Sigmoid colon (tissue), 7 donors: ENCODE measurements at places on chromosomes 12 and 14. TPM values are rescaled to one million over a fixed set of nuclear protein-coding genes. Genes with fewer than 3 reads are reported as not detected.
A peak's percentile ranks its signal among the peaks of the same experiment; 100 is the strongest.

The RERGL gene
- total RNA-seq, result 3.4 TPM

The OR4E2 gene
- not detected for total RNA-seq

DNA sequence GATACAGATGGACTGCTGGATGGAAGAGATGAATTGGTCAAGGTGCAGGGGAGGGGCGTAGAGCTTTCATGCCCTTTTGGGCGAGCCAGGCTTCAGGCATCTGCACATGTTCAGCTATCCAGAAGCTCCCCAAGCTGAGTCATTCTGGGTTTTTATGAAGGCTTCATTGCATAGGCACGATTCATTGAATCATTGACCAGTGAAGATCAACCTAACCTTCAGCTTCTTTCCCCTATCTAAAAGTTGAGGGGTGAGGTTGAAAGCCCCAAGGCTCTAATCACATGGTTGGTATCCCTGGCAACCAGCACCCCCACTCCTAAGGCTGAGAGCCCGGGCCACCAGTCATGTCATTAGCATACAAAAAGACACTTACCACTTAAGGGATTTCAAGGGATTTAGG is 36.3 kb downstream of the RPS29 start:
- H3K4me1 ChIP-seq, result no peaks in the 10 kb centered on the region
- H3K27me3 ChIP-seq, result no peaks in the 10 kb centered on the region
- H3K36me3 ChIP-seq, result no peaks in the 10 kb centered on the region
- no peak overlapping the region for H3K4me3 ChIP-seq
- no peak overlapping the region for H3K27ac ChIP-seq

DNA sequence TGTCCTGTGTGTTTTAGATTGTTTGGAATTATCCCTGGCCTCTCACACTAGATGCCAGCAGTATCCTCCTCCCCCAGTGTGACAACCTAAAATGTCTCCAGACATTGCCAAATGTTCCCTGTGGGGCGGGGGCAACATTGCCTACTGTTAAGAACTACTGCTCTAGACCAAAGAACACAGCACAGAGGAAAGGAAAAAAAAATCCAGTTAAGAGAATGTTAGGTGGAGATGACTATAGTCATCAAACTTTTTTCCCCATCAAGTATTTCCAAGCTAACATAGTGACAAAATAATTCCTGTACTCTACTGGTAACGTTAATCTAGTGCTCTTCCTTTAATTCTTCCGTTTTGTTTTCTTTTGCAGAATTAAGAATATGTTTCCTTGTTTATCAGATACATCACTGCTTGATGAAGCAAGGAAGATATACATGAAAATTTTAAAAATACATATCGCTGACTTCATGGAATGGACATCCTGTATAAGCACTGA is 3.5 kb downstream of the CDKN1B start:
- H3K4me1 ChIP-seq, result peaks cover 44% of the 10 kb centered on the region
- H3K4me3 ChIP-seq, result no peak overlapping the region
- H3K27me3 ChIP-seq, result no peaks in the 10 kb centered on the region
- no peak for DNase-seq
- peaks cover 36% of the 10 kb centered on the region for H3K36me3 ChIP-seq

GRCh38 chr14:95352481-95352880 is 32.8 kb upstream of the CLMN start:
- H3K36me3 ChIP-seq, result no peaks in the 10 kb centered on the region
- no peak for DNase-seq
- H3K27me3 ChIP-seq, result no peaks in the 10 kb centered on the region

DNA sequence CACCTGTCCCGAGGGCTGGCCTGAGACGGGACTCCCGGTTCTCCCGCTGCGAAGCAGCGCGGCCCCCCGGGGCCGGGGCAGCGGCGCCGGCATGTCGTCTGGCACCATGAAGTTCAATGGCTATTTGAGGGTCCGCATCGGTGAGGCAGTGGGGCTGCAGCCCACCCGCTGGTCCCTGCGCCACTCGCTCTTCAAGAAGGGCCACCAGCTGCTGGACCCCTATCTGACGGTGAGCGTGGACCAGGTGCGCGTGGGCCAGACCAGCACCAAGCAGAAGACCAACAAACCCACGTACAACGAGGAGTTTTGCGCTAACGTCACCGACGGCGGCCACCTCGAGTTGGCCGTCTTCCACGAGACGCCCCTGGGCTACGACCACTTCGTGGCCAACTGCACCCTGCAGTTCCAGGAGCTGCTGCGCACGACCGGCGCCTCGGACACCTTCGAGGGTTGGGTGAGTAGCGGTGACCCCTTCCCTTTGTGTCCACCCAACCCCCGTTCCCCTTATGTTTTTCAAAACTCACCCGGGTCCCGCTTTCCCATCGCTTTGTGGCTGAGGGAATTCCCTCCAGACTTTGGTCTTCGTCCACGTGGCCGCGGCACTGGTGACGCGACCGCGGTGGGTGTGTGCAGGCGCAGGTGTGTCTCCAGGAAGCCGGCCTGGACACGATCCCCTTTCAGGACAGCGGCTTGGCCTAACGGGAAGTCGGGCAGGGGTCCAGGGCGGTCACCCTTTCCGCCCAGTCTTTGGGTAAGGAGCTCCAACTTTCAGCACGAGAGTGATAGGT is 826 bp downstream of the PRKCH start:
- peak overlapping the region; percentile 28 for H3K4me3 ChIP-seq
- peaks cover 23% of the 10 kb centered on the region for H3K27me3 ChIP-seq
- no peaks in the 10 kb centered on the region for H3K36me3 ChIP-seq
- peaks cover 16% of the 10 kb centered on the region for H3K4me1 ChIP-seq
- DNase-seq, result peak; percentile 75

DNA sequence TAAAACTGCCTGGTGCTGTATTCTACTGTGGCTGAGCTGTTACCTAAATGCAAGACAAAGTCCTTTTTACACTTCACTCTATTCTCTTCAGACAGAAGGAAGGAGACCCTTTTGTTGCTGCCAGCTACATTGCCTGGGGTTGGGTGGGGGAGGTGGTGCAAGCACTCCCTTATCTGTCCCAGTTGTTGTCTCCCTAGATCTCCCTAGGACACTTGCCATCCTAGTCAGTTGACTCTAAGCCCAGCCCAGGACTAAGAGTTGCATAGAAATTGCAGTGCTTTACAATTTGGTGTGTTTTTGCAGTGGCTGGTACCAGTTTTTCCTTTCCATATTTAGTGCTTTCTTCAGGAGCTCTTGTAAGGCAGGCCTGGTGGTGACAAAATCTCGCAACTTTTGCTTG is 35.1 kb downstream of the SCYL2 start:
- no peaks in the 10 kb centered on the region for H3K27me3 ChIP-seq
- H3K4me1 ChIP-seq, result no peaks in the 10 kb centered on the region
- peaks cover 32% of the 10 kb centered on the region for H3K36me3 ChIP-seq
- no peak overlapping the region for H3K27ac ChIP-seq
- H3K4me3 ChIP-seq, result no peak overlapping the region

DNA sequence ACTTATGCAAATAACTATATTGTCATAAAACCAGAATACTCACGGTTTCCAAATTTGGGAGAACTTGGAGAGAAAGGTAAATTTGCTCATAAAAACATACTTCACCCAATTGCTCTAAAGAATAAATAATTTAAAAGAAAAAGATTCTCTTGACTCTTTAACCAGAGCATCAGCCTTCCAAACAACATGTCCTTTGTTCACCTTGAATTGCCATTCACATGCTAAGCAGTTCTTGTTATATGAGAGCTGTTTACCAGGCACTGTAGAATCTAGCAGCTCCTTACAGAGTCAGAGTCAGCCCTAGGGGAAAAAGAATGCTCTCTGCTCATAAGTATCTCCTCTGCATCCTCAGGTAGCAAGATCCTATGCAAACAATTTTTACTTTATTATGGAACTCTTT is 10.2 kb downstream of the SLCO1A2 start:
- H3K4me1 ChIP-seq, result no peaks in the 10 kb centered on the region
- no peak overlapping the region for H3K4me3 ChIP-seq
- DNase-seq, result no peak

DNA sequence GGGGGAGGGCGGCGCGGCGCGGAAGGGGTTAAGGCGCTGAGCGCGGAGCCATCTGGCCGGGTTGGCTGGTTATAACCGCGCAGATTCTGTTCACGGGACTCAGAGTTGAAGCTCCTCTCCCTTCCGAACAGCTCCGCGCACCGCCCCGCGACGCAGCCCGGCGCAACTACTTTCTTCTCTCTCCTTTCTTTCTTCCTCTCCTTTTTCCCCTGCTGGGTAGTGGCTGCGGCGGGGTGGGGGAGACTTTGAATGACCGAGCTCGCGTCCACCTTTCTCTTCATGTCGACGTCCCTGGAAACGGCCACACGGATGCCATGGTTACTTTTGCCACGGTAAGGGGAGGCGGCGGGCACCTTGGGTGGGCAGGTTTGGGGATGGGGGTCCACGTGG is at the start of gene NTF3:
Gene NTF3, plus strand, starts transcription at position 98 of the 390 bp plus-strand sequence. Its CDS starts 217 bp downstream, at position 315.
- H3K27me3 ChIP-seq, result peaks cover 25% of the 10 kb centered on the region
- H3K27ac ChIP-seq, result peak within 1 kb of the TSS; percentile 23
- H3K4me1 ChIP-seq, result no peaks in the 10 kb centered on the region

DNA sequence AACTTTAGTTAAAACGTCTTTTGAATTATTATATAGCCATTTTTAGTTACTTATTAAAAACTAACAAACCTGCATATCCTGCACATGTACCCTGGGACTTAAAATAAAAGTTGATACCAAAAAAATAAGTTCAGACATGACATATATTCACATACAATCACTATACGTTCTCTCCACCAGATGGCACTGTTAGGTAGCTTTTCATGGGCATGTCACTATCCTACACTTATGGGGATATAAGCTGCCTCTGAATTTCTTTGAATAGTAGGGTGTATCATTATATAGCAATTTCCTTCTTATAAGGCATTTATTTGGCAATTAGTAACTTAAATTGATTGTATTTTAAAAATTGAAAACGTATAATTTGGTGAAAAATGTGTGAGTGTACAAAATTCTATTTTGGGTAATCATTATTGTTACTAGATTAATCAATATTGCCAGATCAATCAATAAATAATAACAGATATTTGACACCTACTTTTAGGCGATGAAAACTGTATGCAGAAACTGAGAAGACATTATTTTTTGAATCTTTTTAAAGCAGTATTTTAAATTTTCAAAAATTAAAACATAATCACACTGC is 31.8 kb upstream of the OR10A7 start:
- H3K27me3 ChIP-seq, result no peaks in the 10 kb centered on the region
- H3K4me1 ChIP-seq, result no peaks in the 10 kb centered on the region
- DNase-seq, result no peak
- no peak overlapping the region for H3K4me3 ChIP-seq
- no peak overlapping the region for H3K27ac ChIP-seq

- no peaks in the 10 kb centered on the region for H3K36me3 ChIP-seq
- H3K27me3 ChIP-seq, result no peaks in the 10 kb centered on the region
- no peak for DNase-seq
Observed at GRCh38 chr14:103879118-103879569, 31.8 kb upstream of the PPP1R13B start.

GRCh38 chr14:24692382-24693352 is 58.7 kb upstream of the GZMB start:
- no peaks in the 10 kb centered on the region for H3K4me1 ChIP-seq
- no peaks in the 10 kb centered on the region for H3K36me3 ChIP-seq
- no peak for DNase-seq

DNA sequence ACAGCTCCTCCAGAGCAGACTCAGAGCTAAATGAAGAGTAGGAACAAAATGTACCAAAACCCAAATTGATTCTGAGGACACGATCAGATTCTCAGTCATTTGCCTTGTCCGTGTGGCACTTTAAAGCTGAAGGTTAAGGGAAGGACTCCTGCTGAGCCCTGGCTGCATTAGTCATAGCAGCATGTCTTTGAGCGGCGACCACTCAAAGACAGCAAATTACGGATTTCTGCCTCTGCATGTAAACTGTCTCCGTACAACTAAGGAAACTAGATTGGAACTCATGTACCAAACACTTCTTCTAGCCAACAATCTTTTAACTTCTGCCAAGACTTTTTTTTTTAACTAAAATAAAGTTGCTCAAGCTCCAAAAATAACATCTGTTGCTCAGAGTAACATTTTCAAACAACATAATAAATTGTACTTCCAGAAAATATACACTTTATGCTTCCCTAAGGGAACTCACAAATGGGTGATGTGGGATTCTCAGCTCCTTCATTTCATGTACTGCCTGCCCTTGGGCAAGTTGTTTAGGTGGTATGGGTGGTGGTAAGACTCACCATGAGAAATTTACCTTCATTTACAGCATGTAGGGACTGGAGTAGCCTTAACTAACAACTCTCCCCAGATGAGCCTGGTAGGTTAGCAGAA is 56.1 kb downstream of the RERG start:
- H3K4me1 ChIP-seq, result peaks cover 87% of the 10 kb centered on the region
- H3K4me3 ChIP-seq, result no peak overlapping the region
- H3K36me3 ChIP-seq, result no peaks in the 10 kb centered on the region
- DNase-seq, result peak; percentile 78
- peak overlapping the region; percentile 68 for H3K27ac ChIP-seq
- H3K27me3 ChIP-seq, result no peaks in the 10 kb centered on the region
